Kidney (tissue), 22 donors: ENCODE measurements at places on chromosomes 11 and 22.

- DNase-seq: no peak
Observed at GRCh38 chr11:876545-876944, 33.9 kb downstream of the TSPAN4 start.

DNA sequence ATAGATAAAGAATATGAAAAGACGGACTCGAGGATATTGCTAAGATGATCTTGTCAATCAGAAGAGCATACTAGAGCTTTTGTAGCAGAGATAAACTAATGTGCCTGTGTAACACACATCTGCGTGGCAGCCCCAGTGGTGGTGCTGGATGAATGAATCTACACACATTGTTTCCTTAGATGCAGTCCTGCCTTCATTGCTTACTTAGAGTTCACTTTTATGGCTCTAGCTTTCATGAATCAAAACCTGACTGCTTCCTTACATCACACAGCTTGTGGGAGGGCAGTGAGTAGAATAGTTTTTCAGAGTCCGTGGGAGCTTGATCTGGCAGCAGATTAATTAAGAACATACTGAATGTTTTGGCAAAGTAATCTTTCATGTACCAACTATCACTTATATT is 83.7 kb downstream of the EXT2 start:
- DNase-seq: peak; percentile 87

DNA sequence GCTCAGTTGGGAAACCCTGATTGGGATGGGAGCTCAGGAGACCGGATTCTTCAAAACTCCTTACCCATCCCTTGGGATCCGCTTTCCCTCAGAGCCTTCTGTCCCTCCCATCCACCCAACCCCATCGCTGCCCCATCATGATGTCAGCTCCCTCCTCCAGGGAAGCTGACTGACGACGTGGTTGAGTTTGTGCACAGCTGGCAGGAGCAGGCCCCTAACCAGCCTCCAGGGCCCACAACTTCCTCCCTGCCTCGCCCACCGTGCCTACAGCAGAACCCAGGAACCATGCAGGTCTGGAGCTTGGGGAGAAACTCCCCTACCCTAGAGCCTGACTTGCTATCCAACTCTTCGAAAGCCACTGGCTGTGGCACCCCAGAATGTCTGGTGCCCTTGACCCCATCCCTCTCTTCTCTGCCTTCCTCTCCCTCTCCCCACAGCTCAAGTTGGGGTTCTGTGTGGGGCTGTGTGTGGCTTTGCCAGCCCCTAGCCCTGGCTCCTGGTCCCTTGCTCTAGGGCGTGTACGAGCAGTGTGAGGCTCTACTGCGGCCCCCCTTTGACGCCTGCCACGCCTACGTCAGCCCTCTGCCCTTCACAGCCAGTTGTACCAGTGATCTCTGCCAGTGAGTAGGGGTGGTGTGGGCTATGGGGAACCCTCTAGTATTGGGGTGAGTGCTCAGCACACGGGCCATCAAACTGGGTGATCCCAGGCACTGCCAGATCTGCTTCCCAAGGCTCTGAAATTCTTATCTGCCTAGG is 11.1 kb downstream of the OTOG start:
- no peak for DNase-seq

- no peak for DNase-seq
Observed at GRCh38 chr11:134283461-134284230, 7.5 kb downstream of the GLB1L3 start.

DNA sequence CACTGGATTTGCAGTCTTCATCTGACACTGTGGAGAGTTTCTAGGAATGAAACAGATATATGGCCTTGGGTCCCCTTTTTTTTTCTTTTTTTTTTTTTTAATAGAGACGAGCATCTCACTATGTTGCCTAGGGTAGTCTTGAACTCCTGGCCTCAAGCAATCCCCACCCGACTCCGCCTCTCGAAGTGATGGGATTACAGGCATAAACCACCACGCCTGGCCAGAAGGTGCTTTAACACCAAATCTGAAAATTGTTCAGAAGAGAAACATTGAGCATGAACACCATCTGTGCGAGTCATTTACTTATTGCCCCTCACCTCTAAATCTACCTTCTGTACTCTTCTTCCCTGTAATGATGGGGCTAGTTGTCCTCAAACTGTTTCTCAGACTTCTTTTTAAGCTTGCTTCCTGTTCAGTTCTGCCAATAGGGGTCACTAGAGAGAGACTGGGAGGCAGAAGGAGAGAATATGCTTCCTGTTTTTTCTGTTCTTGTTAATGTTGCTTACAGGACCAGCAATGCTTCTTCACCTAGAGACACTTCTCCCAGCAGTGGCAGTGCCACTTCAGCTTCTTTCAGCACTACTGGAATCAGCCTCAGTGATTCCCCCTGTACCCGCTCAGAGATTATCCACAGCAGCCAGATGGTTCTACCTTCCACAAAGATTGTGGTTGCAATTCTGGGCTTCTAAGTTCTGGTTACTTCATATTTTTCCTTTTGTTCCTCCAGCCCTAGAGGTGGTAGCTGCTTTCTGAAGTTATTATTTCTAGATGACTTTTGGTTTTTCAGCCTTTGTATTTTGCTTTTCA is 20.8 kb upstream of the ZBED5 start:
- peak; percentile 82 for DNase-seq

DNA sequence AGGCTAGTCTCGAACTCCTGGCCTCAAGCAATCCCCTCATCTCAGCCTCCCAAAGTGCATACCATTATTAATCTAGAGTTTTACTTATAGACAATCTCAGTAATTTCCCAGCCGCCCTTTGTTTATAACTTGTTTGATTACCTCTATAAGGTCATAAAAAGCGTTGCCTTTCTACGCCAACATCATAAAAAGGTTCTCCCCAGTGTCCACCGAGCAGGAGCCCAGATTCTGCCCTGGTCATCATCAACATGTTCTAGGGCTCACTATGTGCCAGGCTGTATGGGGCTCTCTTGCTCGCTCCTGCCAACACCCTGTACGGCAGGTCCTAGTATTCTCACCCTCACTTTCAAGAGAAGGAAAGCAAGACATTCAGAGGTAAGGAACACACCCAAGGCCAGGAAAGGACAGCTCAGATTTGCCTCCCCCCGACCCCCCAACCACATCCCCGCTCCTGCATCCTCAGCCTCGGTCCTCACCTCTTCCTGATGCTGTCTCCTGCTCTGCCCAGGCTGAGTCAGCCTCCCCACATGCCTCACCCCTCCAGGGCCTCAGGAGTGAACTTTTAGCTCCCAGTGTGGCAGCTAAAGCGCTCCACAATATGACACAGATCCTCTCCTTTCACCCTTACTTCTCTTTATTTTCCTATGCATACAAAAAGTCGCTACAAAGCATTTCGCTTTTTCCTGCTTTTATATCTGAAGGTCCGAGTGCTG is 14.3 kb downstream of the ARFGAP3 start:
- DNase-seq: no peak

DNA sequence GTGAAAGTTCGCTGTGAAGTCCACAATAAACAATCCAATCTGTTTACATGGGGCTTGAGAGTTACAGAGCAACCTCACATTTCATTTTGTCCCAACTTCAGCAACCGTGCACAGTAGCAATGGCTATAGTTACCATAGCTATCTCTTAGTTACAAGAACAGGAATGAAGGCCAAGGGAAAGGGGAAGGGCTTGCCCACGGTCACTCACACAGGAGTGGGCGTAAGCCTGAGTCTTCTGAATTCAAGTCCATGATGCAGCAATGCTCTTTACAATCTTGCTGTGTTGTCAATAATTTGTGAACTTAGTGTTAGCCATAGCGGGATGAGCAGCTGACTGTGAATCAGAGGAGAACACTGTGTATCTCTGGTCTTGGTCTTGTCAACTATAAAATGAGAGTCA is 102.9 kb downstream of the ADAMTS15 start:
- no peak for DNase-seq

DNA sequence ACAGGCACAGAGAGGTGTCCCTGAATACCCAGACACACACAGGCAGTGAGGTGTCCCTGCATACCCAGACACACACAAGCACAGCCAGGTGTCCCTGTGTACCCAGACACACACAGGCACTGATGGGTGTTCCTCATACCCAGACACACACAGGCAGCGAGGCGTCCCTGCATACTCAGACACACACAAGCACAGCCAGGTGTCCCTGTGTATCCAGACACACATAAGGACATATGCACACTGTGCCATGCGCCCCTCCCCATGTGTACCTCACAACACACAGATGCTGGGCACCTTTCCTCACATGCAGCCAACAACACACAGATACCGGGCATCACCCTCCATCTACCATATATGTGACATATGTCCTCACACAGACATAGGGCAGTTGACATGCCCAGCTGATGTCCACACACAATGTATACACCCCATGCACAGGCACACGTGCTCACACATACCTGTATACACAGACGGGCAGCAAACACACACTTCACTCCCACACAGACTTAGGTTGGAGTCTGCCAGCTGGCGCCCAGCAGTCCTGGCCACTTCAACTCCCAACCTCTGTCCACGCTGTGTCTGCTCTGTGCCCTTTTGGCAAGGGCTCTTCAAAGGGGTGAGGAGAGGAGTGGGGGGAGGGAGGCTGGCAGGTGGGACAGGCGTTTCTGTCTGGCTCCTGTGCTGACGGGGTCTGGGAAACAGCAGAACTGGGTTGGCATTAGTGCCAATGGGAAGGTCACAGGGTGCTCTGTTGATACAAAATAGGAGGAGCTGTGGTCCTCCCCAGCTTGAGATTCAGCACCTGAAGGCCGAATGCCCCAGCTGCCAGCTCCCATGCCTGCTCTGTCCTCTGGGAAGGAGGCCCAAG is 69.4 kb upstream of the ALX4 start:
- no peak for DNase-seq

DNA sequence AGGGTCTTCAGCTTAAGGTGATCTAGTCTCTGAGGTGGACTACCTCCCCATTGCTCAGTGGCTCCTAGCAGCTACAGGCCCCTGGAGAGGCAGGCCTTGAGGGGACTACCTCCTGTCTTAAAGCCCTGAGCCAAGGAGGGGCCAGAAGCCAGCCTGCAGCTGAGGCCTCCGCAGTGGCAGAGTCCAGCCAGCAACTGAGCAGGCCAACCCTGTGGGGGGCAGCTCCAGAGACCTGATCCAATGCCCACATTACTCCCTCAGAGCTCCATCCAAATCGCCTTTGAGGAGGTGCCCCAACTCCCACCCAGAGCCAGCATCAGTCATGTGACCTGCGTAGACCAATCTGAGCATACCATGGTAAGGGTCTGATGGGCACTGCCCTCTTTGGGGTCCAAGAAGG is 2.7 kb downstream of the C2CD2L start:
- no peak for DNase-seq
